Left renal cortex interstitium (tissue), 4 donors: ENCODE measurements at places on chromosomes 7 and 10.

DNA sequence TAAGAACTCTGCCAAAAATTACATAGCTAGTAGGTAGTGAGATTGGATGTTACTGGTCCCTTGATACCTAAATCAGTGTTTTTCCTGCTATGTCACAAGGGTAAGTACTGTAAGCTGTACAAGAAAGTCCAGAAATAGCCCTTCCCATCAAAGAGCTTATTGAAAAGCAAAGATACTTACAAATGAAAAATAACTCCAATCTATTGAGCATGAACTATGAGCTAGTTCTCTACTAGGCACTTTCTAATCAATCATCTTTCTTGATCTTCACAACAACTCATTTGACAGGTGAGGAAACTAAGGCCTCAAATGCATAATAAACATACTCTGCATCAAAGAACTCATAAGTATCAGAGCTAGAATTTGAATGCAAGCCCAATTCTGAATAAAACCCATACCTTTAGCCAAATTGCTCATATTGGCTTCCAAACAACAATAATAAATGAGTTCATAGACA, 249.8 kb upstream of the TCF7L2 start:
- no peak for DNase-seq

DNA sequence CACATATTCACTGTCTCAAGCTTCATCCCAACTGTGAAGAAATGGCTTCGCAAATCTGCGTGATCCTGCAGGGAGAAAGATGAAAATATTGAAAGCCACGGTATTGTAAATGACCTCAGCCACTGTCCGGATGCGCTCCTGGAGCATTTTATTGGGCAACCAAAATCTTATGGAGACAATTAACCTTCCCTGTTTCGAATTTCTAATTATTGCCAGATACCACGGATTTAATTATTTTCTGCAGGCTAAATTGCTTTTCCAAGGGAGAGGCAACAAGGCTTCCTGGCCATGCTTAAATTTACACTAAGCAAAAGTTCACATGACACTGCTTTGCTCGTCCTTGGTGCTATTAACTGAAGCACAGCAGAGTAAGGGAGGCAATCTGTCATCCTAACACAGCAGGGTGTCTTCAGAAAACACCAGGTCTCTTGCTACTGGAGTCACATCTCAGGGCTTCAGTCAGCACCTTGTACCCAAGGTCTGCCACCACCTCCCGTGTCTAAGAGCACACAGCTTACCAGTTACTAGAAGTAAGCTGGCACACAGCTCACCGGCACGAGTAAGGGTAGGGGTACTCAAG, 162.2 kb downstream of the SFMBT2 start:
- DNase-seq = no peak

DNA sequence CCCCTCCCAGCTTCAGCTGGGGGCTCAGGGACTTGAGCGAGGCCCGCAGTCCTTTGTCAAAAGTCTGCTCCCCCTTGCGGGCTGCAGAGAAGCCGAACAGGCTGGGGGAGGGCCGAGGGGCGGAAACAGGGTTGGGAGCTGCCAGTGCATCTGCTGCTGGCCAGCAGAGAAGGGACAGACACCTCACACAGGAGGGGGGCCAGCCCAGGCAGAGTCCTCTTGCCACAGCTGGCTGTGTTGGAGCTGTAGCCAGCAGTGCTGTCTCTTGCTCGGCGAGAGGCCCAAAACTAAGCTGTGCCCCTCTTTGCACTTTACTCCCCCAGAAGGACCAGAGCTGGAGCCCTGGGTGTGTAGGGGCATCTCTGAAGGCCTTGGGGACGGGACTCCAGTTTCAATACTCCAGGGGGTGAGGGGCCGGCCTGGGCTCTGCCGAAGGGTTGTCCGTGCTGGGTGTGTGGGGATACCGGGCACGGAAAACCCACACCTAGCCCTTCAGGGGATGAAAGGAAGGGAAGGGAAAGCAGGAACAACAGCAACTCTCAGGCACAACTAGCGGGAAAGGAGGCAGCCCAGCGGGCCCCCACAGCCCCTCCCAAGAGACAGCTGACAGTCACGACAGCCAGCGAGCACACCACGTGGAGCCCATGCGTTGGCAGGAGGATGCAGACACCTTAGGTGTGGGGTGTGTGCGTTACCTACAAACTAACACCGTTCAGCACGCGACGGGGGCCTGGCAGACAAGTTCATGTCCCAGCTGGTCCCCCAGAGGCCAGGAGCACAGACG, 17.8 kb downstream of the YKT6 start:
- no peak for DNase-seq

GRCh38 chr7:22561321-22561811, 61.4 kb upstream of the STEAP1B start:
- no peak for DNase-seq

DNA sequence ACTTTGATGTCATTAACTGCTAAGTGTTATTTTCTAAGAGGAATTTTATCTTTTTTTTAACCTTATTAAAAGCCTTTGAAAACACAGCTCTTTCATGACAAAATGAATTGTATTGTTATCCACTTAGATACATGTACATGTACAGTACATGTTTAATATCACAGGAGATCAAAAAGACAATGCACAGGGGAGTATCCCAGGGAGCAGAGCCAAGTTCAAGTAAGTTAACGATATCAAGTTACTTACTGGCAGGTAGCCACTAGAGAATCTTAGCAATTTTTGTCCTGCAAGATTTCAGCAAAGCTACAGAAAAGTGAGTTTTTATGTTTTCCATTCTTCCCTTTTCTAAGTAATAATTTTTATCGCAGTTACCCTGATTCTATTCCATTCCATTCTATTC, 33.9 kb upstream of the ARL4A start:
- no peak for DNase-seq

GRCh38 chr7:101989101-101989500, 171.7 kb downstream of the CUX1 start:
- DNase-seq = no peak

- no peak for DNase-seq
Measured at GRCh38 chr7:50793947-50794570, 11.4 kb upstream of the GRB10 start.

DNA sequence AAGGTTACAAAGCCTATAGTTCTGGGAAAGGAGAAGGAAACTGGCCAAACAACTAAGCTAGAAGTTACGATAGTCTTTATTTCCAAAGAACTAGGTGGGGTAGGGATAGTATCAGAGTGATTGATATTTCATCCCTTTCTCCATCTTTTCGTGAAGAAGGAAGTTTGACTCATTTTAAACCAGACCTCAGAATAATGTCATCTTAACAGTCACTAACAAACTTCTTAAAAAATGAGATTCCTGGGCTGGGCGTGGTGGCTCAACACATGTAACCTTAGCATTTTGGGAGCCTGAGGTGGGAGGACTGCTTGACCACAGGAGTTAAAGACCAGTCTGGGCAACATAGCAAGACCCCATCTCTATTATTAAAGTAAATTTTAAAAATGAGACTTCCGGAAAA, 69.4 kb downstream of the ARL4A start:
- no peak for DNase-seq

GRCh38 chr10:125761961-125762360, 13.7 kb downstream of the MMP21 start:
- no peak for DNase-seq

GRCh38 chr7:43508461-43508860, 74.4 kb upstream of the STK17A start:
- DNase-seq = no peak

DNA sequence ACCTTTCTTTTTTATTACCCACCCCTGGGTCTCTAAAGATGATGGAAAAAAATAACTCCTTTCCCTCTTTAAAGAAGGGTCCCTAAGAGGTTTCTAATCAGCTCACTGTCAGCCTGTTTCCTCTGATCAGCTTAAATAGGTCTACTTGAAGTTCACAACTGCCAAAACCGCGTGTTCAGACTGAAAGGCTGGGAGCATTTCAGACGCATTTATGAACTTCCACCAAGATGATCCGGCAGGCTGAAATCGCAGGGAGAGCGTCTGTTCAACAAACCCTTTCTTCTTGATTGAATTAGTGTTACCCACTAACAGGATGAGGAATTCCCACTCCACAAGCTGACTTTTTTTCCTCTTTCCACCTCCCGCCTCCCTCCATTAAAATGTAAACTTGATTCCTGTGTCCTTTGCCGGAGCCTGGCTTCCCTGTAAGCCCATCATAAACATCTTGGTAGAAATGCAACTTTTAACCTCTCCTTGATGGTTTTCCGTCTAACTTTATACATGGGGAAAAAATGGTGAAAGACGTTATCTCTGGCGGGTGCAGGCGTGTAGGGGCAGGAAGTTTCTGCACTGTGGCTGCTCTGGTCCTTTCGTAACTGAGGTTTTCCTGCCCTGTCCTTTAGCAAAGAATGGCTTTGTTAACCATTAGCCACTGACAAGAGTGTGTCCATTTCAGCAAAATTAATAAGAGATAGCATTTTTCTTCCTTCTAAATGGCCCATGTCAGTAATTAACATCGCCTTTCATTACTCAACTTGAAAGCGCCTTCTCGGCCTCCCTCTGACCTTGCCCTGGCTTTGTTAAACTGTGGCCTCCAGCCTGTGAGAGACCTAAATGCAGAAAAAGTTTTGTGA, 130.7 kb downstream of the BAMBI start:
- DNase-seq = peak; percentile 54

DNA sequence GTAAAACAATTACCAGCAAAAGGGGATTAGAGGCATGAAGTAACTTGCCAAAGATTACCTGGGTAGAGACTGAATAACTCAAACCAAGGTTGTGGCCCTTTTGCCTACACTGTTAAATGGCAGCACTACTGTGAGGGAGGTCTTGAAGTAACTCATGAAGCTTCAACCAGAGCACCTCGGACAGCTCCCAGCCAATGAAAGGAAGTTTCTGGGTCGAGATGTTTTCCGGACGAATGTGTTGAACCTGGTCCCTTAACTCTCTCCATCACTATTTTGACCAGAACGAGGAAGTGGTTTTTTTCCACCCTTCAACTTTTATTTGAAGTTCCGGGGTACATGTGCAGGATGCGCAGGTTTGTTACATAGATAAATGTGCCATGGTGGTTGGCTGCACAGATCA, 133.6 kb upstream of the PRKCQ start:
- no peak for DNase-seq
